Cortex of kidney (tissue), 1 donor: ENCODE measurements at places on chromosomes 3 and 15.

- DNase-seq = no peak
These were observed 32.3 kb downstream of the ACAP2 start for GRCh38 chr3:195410546-195410945.

DNA sequence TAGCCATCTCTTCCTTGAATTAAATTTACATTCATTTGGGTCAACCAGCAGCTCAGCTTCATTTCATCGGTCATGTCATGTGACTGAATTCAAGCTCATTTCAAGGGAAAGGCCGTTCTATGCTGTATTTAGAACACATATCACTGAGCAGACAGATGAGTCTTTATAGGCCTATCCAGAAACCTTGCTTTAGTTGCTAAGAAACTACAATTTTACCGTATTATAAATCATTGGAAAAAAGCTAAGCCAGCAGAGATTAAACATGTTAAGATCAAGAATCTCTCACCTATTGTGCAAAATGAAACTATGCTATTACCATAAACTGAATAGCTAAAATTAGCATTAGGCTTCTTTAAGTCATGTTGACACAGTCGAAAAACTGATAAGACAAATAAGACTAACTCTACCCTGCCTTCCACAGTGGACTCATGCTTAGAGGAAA lies 2.2 kb downstream of the NPTN start:
- no peak for DNase-seq

DNA sequence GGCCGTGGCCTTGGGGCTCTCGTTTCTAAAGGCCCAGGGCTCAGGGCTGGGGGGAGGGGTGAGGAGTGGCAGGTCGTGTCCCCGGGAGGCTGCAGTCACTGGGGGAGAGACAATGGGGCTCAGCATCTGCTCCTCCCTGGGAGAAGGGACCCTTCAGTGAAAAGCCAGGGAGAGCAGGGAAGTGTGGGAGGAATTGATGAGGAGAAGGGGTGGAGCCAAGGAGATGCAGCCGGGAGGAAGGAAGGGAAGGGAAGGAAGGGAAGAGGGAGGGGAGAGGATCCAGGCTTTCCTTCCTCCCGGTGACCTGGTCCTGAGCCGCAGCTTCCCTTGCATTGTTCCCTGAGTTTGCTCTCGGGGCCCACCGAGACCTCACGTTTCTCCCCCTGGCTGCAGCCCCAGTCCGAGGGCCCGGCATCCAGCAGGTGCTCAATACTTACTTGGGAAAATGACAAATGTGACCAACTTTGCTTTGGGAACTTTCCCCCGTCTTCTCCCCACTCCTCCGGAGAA lies 1.4 kb upstream of the ZNF710 start:
- no peak for DNase-seq

DNA sequence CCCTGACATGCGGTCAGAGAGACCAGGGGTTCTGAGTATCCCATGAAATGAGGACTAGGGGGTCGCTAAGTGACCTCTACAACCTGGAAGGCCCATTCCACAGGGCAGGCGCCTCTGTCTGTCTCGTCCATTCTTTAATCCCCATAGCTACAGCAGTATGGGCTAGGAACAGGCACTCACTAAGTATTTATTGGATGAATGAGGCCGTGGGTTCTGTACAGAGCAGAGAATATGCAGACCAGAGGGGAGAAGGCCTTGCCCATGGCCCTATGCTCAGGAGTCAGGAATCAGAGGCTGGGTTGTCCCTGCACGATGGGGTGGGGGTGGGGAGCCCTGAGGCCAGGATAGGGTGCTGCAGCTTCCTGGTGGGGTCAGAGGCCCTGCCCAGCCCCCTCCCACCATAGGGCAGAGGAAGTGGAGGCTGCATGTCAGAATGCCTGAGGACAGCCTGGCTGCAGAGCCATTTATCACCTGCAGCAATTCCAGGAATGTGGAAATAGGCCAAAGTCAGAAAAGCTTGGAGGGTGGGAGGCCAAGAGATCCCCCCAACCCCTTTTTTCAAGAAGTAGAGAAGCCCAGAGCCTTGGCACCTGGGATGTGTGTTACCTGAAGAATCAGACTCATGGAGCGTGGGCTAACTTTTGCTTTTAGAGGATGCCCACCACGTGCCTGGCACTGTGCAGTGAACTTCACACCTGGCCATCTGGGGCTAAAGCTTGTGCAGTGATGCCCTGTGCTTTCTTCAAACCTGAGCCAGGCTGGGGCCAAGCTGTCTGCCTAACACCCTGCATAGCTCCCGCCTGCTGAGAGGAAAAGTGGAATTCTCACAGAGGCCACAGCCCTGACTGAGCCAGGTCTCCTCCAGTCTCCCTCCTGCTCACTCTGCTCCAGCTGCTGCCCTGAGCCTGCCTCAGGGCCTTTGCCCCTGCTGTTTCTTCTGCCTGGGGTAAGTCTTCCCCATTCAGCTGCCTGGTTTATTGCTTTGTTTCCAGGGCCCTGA lies 109.4 kb downstream of the WNT7A start:
- no peak for DNase-seq

- no peak for DNase-seq
These were observed 4.8 kb upstream of the ISLR start for GRCh38 chr15:74168711-74169126.

DNA sequence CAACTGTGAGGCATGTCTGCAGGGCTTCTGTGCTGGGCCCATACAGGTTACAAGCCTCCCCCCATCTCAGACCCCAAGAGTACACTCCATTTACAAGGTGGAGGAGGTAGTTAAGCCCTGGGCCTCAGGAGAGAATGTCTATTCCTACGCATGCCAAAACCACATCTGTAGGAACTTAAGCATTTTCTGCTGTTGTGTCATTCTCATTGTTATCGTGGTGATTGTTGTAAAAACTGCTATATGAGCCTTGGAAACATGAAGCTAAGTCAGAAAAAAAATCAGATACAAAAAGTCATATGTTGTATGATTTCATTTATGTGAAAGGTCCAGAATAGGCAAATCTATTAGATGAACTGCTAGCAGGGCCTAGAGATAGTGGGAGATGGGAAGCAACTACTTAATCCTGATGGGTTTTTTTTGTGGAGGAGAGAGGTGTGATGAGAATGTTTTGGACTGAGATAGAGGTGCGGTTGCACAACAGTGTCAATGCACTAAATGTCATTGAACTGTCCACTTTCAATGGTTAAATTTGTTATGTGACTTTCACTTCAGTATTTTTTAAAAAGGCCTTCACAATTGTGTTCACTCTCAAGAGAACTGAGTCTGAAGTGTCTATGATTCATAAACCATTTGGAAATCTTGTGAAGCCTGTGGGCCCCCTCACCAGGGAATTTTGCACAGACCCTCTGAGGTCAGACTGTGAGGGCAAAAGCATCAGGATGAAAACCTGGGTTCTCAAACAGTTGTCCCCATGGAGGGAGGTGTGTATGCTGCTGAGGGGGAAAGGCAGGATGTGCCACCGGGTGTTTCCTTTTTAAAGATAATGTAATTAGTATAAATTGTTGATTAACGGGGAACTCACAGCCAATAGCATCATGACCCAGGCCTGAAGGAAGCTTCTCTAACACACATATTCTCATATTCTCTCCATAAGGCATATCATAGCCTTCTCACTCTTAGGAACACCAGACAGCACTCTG lies 3.2 kb downstream of the RTP3 start:
- DNase-seq = no peak
